ENCODE measurements at places on chromosomes 3 and 15.

- DNase-seq, result no peak
Measured at GRCh38 chr3:192128922-192129321, 598.4 kb downstream of the FGF12 start.

GRCh38 chr3:58471025-58471887 lies 20.6 kb upstream of the KCTD6 start:
- peak; percentile 33 for DNase-seq

- no peak for DNase-seq
Measured at GRCh38 chr3:9793161-9793781, 389 bp downstream of the ARPC4 start.

DNA sequence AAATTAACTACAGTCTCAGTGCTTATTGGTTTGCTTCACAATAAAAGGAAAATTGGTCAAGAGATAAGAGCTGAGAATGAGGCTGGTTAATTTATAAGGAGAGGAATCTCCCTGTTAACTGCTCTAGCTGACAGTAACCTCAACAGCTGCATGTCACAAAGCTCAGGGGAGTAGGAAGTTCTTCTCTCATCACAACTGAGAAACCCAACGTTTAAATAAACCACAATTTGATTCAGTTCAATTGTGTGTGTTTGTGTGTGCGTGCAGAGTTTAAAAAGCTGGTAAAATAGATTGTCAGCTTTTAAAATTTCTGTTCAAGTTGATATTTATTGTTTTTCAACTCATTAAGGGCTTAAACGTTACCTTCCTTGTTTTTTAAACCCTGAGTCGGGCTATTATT lies 3.5 kb upstream of the TGFBR2 start:
- DNase-seq, result no peak

DNA sequence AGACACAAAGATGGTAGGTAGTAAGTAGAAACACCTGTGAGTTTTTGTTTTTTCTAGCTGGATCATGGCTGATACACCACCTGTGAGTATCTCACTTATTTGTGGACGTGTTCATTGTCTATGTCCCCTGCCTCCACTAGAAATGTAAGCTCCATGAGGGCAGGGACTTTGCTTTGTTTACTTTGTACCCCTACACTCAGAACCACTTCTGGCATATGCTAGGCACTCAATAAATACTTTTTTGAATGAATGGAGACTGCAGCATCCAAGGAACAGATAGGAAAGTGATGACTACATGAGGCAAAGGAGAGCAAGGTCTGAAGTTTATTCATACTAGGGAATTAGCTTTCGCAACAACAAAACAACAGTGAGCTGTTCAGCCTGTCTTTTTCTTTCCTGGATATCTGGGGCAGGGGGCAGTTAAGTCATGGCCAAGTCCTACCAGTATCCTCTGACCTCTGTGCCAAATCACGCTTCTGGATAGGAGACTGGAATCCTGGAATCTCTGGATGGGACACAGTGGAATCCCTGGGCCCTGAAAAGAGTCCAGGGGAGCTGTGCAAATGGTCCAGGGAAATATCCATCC lies 11.6 kb upstream of the EPB42 start:
- no peak for DNase-seq

DNA sequence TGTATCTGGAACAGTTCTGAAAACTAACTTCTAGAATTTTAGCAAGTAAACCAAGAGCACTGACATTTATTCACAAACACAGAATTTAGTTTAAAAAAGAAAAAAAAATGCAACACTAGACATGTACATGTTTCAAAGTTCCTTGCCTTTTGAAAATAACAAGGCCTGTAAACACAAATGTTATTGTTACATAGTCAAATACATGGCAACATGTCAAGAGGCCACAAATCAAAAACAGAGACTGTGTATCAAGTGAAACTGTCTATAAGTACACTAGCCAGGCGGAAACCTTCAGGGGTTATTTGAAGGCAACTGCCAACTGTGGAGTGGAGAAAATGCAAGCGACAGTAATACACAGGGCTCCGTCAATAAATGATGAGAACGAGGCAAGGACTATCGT lies 547.6 kb downstream of the FOXP1 start:
- DNase-seq, result no peak

DNA sequence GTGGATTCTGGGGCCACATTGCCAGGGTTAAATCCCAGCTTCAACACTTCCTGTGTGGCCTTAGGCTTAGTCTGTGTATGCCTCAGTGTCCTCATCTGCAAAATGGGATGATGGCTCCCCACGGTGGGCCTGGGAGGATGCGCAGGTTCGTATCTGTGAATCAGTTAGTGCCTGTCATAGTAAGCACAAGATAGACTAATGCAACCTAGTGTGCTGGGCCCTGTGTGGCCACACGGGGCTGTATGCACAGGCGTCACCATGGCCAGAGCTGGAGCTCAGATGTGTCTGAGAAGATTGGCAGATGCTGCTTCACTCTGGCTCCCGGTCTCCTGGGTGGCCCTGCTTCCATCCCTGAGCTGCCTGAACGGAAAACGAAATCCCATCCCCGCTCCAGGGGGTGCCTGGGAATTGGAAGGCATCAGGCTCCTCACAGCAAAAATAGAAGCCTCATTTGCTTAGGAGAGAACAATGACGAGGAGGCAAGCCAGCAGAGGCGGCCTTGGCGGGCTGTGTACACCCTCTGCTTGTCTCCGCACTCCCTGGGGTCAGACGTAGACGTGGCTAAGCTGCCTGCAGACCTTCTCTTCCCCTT lies 103.6 kb downstream of the APBA2 start:
- DNase-seq, result no peak

- no peak for DNase-seq
Measured at GRCh38 chr3:126883241-126883640, 99.7 kb upstream of the PLXNA1 start.

GRCh38 chr3:140316868-140317400 lies 360.9 kb upstream of the TRIM42 start:
- DNase-seq, result no peak

DNA sequence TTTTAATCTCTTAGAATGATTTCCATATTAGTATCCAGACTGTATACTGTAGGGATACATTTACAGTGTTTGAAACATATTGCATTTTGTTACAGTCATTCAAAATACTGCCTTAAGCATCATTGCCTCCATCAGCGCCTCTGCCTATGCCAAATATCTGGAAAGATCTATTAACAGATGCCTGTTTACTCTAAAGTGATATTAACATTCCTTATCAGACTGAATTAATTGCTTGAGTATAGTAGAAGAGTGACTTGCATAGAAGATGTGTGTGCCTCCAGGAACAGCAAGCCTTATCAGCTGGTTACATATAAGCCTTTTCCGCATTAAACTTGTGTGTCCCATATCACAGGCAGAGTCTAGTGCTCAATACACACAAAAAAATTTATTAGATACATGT lies 379.1 kb downstream of the CADM2 start:
- DNase-seq, result no peak

DNA sequence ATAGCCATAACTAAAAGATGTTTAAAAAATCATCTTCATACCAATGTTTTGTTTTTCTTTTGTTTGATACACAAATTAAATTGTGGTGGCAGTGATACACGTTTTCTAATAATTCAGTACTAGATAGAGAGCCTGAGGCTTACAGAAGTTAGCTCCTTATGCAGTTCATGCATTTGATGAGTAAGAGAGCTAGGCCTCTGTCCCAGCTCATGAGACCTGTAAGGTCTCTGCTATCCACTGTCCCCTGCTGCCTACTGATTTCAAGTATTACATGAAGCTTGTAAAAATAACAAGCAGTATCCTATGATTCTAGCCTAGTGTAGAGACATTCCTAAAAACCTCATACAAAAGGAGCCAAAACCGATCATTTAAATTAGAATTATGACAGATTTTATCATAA lies 144.5 kb downstream of the MBNL1 start:
- no peak for DNase-seq

GRCh38 chr3:152331018-152331541 lies 62.4 kb downstream of the MBNL1 start:
- DNase-seq, result no peak

GRCh38 chr3:71548705-71549384 lies 34.7 kb downstream of the FOXP1 start:
- DNase-seq, result no peak

- DNase-seq, result no peak
Measured at GRCh38 chr3:48411041-48411588, 18.8 kb downstream of the PLXNB1 start.

DNA sequence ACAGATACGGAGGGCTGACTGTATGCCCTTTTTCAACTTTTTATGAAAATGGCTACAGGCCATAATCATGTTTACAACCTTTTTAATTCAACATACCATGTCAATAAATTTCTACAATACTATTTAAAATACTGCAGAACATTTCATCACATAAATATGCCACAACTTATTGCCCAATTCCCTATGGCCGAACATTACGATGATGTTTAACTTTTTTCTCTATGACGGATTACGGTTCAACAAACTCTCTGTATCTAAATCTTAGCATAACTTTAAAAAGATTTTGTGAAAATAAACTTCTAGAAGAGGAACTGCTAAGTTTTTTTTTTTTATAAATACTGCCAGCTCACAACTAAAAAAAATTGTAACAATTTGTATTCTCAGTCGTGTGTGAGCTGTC lies 220.4 kb downstream of the OSBPL10 start:
- no peak for DNase-seq

DNA sequence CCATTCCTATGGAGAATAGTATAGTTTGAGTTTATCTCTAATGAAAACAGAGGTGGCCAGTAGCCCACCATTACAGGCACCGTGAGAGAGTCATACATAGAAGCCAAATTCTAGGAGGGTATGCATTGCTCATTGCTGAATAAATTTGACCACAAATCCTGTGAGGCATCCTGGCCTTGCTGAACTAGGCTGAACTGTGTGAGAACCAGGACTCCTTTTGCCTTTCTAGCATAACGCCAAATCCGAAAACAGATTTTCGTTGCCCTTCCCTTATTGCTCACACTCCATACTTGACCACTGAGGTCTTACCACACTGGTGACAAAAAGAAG lies 50.4 kb downstream of the SLC2A2 start:
- DNase-seq, result no peak

DNA sequence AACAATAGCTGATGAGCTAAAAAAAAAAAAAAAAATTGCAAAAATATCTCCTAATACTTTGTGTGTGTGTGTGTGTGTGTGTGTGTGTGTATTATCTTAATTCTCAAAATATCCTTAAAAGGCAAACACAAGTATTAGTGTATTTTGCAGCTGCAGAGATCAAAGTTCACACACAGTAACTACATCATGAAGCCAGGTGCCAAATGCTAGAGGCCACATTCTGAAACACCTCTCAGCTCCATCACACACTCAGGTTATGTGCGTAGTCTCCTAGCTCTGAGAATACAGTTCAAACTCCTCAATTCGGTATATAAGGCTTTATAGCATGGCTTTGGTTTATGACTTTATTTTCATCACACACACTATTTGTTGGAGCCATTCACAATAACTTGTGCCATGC lies 33.5 kb upstream of the PPARG start:
- no peak for DNase-seq

GRCh38 chr15:76059320-76060117 lies at the start of gene TMEM266:
TMEM266 (plus strand) TSS chr15:76059985; CDS start chr15:76134264, 74,279 bp downstream.
- DNase-seq, result no peak

- DNase-seq, result peak; percentile 10
Measured at GRCh38 chr3:133895208-133896001, at the start of gene RAB6B. RAB6B (minus strand) TSS chr3:133895882; CDS start chr3:133895466, 416 bp downstream.

- DNase-seq, result no peak
Measured at GRCh38 chr3:4416427-4416945, 50.6 kb downstream of the SUMF1 start.

DNA sequence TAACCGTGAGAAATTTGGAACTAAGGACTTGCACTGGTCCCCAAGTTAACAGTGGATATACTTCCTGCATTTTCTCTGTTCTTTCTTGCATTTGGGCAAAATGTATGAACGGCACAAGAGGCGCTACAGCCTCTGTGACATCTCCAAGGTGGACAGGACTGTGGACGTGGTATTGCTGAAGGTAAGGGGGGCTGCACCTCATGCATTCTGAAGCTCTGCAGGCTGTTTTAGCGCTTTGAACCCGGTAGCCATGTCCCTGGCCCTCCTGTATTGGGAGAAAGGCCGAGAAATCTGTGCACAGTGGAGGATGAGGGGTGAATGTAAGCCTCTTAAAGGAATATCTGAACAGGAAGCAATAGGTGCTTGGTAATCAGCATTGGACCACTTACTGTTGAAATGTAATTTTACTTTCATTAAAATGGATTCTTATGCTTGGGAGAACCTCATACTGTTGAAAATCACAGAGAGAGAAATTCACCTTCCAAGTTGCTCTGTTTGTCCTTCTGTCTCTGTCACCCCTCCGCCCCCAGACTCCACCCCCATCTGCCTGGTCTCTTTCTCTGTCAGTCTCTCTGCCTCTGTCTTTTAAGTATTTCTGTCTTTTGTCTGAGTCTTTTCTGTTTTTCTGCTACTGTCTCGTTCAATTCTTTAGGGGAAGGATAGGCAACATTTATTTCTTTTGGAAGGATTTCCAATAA lies 174.6 kb downstream of the KLHL25 start:
- peak; percentile 29 for DNase-seq

DNA sequence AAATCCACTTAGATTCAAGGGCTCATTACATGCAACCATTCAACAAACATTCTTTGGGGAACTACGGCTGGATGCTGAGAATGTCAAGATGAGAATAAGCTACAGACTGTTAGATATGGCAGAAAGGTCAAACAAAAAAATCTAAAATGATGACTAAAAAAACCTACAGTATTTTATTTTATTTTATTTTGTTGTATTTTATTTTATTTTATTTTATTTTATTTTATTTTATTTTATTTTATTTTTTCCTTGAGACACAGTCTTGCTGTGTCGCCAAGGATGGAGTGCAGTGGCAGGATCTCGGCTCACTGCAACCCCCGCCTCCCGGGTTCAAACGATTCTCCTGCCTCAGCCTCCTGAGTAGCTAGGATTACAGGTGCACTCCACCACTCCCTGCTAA lies 46.2 kb downstream of the WDR72 start:
- no peak for DNase-seq

DNA sequence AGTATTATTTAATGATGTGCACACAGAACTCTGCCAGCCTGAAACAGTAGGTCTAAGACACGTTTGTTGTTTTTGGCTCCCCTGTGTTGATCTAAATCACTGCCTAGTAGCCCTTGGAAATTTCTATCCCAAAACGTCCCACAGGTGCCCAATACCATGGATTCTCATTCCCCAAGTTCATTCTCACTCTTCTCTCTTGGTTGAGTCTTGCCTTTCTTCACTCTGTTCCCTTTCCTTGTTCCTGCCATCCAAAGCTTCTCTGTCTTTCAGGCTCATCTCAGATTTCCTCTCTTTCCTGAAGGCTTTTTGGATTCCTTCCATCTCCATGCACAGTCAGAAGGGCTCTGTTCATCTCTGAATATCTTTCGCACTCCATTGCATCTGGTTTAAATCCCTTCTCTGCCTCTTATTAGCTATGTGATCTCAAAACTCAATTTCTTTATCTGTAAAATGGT lies 54.2 kb downstream of the PPARG start:
- DNase-seq, result no peak

DNA sequence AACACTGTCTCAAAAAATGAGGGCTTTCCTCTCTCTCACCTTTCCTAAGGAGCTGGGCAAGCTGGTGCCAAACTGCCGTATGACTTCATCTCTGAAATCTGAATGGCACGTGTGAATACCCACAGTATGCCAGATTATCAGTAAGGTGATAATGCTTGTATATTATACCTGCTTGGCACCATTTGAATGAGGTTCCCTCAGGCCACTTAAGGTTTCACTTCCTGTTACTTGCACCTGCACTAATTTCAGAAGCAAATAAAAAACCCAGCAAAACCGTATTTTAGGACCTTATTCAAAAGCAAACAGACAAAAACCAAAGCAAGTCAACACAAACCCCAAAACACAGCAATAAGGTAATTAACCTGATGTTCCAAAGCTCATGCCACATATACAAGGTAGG lies 19.7 kb downstream of the FOXP1 start:
- no peak for DNase-seq
